ENCODE measurements at places on chromosomes 6 and 20.

- peak; percentile 26 for DNase-seq
These were observed 56.6 kb upstream of the SAMHD1 start for GRCh38 chr20:37007898-37008649.

GRCh38 chr6:57159127-57159526 is 13.0 kb upstream of the BAG2 start:
- DNase-seq = peak; percentile 44

DNA sequence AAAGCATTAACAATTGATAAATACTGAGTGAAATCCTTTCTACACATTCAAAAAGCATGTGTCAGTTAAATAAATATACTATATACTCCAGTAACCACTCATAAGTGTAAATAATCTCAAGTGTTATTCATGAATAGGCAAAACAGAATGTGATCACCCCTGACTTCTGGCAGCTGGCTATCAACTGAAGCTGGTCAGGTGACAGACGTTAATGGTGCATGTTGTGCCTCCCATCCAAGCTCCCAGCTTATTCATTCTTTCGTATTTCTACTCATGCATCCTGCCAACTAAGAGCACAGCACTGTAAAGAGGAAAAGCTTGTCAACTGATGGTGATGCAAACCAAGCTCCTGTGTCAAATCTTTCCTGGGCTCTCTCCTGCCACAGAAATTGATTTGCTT is 7.7 kb downstream of the PSMB1 start:
- DNase-seq = no peak

DNA sequence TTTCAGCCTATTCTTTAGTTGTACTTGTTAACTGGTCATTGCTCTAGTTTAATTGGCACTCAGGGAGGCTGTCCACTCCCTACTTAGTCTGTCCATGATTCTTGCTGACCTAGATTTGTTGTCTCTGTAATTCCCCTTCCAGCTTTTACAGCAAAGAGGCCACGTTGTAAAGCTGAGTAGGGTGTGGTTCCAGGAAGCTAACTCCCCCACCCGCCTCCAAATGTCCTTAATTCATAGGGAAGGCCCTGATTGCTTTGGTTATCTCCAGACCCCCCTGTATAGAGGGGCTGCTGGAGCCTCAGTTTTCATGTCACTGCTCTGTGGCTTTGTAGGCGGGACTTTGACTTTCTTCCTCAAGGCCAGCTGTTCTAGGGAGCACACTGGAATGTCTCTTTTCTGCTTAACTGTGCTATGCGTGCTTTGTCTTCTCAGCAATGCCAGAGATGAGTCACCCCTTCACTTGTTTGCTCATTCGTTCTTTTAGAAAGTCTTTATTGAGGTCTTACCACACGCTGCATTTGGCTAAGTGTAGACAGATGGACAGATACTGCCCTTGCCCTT is 175.1 kb upstream of the JAG1 start:
- peak; percentile 63 for DNase-seq

- no peak for DNase-seq
These were observed 60.1 kb downstream of the PPP1R14C start for GRCh38 chr6:150202934-150203333.

- DNase-seq = peak; percentile 52
These were observed 83.0 kb downstream of the TMEM242 start for GRCh38 chr6:157240059-157240959.

DNA sequence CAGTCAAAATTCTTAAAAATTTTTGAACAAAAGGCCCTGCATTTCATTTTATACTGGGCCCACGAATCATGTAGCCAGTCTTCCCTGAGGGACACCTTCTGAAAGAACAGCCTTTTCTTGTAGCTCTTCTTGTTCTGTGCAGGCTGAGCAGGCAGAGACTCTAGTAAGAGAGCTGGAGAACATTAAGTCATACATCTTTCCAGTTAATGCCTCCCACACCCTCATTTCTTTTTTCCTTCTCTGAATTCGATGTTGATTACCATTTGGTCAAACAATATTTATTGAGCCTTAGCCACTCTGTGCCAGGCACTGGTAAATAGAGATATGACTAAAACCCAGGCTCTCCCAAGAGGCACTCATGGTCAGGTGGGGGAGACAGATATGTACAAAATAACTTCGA is 33.6 kb downstream of the METTL24 start:
- no peak for DNase-seq

Data from RWPE1 (cell line).